ENCODE measurements at places on chromosomes 16 and 17.
A peak's percentile ranks its signal among the peaks of the same experiment; 100 is the strongest.

DNA sequence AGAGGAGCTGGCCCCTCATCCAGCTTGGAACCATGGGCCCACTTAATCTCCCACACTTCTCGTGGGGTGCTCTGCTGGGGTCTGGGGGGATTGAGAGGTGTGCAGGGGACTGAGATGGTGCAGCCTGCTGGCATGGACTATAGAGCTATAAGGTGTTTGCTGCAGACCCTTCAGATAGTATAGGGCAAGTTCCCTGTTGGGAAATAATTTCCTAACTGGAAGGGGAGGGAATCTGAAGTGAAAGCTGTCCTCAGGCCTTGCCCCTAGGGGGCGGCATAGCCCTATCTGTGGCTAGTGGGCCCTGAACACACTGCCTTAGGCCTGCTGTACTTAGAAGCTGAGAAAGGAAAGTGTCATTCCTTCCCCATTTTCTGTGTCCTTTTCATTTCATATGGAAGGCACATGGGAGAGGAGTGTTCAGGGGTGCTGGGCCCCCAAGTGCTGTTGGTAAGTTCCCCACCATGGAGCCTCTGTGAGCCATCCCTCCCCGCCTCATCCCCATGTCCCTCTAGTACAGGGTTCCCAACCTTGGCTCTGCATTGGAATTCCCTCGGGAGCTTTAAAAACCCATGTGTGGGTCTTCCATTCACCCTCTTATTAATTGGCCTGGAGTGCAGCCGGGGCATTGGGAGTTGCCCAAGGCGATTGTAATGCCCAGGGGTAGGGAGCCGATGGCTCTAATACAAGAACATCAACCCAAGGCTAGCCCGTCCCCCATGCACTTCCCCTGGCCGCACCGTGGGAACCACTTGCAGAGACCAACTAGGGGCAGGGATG lies 19.7 kb downstream of the GOSR2 start:
- DNase-seq, result peak; percentile 22

GRCh38 chr17:67448449-67448848 lies 71.4 kb downstream of the PITPNC1 start:
- no peak for DNase-seq

GRCh38 chr17:12547831-12548230 lies 117.9 kb upstream of the MYOCD start:
- no peak for DNase-seq

DNA sequence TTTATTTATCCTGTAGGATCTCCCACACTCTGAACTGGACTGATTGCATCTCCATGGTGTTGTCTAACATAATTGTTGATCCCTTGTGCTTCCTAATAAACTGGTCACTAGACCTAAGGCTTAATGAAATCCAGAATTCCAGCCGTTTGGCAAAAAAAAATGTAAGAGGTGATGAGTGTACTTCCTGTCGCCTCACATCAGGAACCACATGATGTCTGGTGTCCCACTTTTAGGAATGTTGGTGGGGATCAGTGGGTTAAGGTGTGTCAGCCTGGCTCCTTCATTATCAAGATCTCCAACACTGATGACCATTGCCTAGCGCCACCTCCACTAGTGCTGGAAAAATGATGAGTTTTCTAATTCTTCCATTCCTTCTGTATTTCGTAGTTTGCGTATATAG lies 18.6 kb upstream of the LONP2 start:
- no peak for DNase-seq

DNA sequence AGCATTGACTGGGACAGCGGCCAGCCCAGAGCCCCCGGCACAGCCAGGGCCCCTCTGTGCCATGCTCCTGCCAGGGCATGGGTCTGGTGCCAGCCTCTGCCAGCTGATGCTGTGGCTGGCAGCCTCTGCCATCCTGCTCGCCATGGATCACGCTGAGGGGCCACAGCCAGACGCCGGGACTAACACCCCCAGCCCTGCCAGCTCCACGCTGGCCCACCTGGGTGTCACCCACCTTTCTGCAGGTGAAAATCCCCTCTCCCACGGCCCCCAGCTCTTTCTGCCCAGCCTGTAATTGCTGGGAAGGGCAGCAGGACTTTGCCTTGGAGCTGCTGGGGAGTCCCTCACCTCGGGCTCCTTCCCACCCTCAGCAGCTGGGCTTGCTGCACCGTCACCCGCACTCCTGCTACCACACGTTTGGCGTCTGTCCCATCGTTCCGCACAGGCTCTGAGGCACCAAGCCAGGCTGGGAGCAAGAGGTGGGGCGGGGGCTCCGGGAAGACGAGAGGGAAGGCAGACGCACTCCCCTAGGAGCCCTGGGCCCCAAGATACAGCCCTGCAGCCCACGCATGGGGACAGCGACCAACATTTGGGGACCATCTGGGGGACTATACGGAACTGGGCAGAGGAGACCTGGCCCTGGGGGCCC lies 42.0 kb upstream of the ACSF3 start:
- DNase-seq, result no peak

DNA sequence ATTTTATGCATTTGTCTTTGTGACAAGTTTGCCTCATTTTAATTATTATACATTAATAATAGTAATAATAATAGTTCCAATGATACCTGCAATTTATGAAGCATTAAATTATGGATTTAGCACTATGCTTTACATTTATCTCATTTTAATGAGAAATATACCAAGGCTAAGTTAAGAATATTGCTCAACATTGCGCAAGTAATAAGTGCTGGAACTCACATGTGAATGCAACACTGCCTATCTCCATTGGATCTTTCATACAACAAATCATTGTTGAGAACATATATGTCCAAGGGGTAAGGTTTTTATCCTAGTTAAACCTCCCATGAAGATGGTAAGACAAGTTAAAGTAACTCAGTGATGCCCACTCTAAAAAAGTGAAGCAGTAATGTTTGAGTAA lies 703.7 kb upstream of the SOX9 start:
- DNase-seq, result no peak

DNA sequence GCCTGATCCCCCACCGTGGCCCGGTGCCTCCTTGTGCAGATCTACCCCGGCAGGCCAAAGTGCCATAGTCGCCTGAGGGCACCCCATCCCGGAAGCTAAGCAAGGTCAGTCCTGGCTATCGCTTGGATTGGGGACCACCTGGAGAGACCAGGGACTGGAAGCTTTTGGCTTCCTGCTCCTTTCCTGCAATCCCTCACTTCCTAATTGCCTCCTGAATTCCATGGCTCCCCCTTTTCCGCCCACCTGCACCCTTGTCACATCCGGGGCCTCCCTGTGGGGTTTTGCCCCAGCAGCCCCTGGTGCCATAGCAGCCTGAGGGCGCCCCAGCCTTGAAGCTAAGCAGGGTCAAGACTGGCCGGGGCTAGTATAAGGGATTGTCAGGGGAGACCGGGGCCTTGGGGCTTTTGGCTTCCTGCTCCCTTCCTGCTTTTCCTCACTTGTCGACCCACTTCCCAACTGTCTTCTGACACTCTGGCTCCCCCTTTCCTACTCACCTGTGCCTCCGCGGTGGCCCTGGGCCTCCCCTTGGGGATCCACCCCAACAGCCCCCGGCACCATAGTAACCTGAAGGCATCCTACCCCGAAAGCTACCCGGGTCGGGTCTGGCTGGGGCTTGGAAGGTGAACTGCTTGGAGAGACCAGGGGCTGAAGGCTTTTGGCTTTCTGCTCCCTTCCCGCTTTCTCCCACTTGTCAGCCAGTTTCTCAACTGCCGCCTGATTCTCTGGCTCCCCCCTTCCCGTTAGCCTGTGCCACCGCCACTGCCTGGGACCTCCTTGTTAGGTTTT lies 2293.6 kb downstream of the TP53TG3F start:
- no peak for DNase-seq

DNA sequence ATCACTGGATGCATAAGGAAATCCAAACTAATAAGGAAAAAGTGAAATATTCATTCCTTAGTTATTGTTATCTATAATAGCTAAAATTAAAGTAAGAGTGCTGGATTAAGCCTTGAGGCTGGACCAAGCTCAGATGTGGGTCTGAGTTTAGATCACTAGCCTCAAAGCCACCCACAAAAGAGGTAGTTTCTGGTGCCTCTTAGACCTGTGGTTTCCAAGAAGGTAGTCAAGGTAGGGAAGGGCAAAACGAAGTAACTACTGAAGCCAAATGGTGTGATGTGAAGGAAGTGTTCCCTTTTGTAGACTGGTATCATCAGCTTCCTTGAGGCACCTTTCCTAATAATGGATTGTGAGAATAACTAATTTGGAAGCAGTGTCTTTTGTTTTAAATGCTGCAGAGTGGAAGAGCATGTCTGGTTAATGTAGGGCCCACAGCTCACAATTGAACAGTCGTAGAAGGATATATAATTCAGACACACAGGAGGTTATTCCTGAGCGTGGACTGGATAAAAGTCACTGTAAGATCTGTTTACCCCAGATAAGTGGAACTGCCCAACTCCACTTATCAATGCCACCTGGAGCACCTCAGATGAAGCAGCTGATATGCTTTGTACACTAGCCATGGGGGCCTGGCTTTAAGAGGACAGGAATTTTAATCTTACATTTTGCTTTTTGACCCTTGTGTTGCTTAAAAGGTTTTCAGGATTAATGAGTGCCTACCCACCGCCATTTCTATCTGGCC lies 31.7 kb upstream of the LCMT1 start:
- no peak for DNase-seq

- no peak for DNase-seq
Observed at GRCh38 chr17:72185564-72185963, 64.7 kb downstream of the SOX9 start.

DNA sequence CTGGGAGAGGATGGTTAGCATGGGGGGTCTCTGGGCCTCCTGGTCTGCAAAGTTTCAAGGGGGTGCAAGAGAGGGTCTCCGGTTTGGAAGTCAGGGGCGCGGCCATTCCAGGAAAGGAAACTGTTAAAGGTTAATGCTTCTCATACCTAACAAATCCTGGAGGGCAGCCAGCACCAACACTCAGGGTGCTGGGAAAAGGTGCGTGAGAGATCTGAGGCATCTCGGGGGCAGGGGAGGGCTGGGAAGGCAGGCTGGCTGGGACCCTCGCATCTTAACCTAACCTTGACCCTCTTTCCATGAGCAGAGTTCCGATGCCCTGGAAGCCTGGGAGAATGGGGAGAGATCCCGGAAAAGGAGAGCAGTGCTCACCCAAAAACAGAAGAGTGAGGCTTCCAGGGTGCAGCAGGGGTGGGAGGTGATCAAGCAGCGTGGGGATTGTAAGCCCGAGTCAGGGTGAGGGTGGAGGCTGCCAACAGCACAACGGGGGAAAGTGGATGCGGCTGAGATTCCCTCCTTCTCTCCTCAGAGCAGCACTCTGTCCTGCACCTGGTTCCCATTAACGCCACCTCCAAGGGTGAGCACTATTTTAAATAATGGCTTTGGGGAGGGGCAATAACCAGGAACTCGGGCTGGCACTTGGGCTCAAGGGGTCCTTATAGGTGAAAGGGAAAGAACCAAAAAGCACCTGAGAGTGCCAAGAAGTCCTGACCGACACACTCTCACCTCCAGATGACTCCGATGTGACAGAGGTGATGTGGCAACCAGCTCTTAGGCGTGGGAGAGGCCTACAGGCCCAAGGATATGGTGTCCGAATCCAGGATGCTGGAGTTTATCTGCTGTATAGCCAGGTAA lies 996 bp downstream of the TNFSF13 start:
- no peak for DNase-seq

Data from stimulated activated CD8-positive, alpha-beta memory T cell treated with anti-CD3 and anti-CD28 coated beads, Interleukin-2, amount 100 ng/mL, for 1 hour (primary cell).